ENCODE measurements at places on chromosomes 16 and 17.

- peak; percentile 52 for DNase-seq
Measured at GRCh38 chr17:17416007-17416399, 60.8 kb upstream of the MED9 start.

GRCh38 chr17:50426814-50427787 lies 1.1 kb downstream of the ACSF2 start:
- DNase-seq = peak; percentile 69

- no peak for DNase-seq
Measured at GRCh38 chr17:50831471-50831928, 3.9 kb upstream of the WFIKKN2 start.

- DNase-seq = no peak
Measured at GRCh38 chr16:85304337-85304736, 192.1 kb upstream of the CIBAR2 start.

DNA sequence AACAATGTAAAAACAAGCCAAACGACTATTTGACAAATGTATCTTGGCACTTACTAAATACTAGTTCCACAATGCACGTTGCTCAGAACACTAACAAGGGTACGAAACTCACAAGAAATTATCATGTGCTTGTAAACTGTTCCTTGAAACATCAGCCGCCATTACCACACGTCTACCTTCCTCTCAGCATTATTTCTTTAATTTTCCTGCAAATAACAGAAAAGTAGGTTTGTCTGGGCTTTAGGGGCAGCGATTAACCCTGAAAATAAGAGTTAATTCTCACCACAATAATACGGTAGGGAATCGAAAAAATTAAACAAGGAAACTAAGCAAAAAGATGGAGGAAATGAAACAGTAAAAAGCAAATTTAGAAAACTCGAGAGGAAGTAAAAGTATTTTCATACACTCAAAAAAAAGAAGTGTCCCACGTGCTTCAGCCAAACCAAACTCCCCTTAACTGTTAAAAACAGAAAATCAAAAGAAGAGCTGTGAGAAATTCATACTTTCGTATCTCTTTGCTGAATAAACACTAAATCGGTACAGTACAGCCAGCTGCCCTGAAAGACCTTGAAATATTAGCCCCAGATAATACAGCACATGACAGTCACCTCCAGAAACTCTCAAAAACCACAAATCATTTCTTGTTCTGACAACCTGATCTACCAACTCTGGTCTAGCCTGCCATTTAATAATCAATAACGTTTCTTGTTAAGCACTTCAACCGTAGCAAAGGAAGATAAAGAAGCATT lies 1.2 kb downstream of the ARHGAP17 start:
- no peak for DNase-seq

DNA sequence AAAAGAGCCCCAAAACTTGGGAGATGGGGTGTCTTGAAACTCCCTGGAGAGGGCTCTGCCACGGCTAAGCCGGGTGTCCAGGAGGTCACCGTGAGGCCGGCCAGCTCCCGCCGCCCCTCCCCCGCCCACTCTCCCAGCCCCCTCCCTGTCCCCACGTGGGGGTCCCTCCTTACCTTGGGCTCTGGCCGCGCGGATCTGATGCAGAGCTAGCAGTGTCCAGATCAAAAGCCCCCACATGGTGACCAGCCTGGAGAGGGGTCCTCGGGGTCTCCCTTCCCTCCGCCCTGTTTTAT lies 447 bp downstream of the SDK2 start:
- no peak for DNase-seq

- no peak for DNase-seq
Measured at GRCh38 chr16:19115148-19116021, 1.6 kb downstream of the ITPRIPL2 start.

DNA sequence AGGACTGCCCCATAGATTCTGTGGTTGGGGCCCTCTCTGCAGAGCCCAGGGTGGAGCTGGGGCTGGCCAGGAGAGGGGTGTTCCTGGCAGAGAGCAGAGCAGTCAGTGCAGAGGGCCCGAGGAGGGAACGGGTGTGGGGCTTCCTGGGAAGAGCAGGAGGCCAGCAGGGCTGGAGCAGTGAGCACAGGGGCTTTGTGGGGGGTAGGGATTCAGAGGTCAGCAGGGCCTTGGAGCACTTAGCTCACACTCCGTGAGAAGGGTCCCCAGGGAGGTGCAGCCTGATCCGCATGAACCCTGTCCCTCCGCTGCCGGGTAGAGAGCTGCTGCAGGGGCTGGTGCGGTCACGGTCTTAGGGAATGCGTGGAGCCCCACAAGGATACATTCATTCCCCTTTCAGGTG lies 113.0 kb upstream of the CIBAR2 start:
- DNase-seq = no peak

GRCh38 chr16:2473446-2473926 lies 1.4 kb upstream of the TBC1D24 start:
- no peak for DNase-seq

DNA sequence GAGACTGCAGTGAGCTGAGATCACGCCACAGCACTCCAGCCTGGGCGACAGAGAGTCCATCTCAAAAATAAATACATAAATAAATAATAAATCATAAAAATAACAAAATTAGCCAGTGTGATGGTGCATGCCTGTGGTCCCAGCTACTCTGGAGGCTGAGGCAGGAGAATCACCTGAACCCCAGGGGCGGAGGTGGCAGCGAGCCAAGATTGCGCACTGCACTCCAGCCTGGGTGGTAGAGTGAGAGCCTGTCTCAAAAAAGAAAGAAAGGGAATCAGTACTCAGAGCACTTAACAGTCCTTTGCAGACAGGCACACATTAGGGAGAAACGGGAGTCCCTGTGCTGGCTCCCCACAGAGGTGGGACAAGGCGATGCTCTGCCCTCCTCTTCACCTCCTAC lies 25.1 kb downstream of the MAPK8IP3 start:
- DNase-seq = no peak

DNA sequence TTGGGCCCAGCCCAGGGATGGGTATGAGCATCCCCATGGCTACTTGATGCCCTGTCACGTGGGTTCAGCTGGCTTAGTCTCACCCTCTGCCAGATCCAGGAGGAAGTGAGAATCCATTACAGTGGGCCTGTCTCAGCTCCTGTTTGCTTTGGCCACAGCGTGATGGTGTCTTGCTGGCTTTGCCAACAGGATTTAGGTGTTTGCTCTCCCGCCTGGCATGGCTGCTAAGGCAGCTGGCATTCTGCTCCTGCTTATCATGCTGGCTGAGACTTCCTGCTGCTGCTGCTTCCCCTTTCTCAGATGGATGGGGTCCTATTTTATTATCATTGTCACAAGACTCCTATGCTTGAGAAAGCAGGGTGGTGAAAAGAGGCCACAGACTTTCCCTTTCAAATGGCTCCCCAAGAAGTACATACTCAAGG lies 28.3 kb upstream of the HOXB13 start:
- peak; percentile 5 for DNase-seq
